ENCODE measurements at places on chromosomes 3 and 15.

GRCh38 chr3:69252631-69253030 is 130.2 kb upstream of the LMOD3 start:
- no peak for DNase-seq

GRCh38 chr3:131033480-131034080 is 6.9 kb downstream of the NEK11 start:
- DNase-seq: peak; percentile 42

DNA sequence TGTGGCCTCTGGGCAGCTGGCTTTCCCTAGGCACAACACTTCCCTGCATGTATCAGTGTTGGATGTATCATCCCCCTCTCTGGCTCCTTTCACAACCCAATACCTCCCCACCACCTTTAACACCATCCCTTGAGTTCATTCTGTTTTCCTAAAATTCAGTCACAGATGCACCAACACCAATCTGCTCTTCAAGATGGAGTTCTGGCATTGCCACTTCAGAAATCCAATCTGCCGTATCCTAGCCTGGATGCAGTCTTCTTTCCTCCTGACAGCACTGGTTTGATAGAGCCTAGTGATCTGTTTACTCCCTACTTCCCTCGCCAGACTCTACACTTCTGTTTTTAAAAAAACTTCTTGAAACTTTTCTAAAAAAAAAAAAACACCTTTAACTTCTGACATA is 21.7 kb downstream of the PXYLP1 start:
- DNase-seq: no peak

- DNase-seq: no peak
Measured at GRCh38 chr15:67587331-67587730, 44.8 kb downstream of the MAP2K5 start.

DNA sequence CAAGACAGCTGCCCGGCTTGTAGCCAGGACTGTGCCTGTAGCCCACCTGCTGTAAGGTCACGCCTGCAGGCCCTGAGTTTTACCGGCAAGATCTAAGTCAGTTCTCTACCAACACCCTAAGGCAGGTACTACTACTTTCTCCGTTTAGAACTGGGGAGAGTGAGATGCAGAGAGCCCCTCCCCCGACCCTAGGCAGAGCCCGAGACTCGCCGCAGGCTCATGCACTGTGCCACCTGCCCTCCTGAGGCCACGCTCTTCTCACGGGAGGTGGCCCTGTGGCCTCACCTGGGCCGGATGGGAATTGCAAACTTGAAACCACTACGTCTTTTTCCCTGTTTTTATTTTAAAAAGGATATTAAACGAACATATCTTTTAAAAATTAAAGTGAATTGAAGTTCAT is 36.9 kb upstream of the PCSK6 start:
- no peak for DNase-seq

DNA sequence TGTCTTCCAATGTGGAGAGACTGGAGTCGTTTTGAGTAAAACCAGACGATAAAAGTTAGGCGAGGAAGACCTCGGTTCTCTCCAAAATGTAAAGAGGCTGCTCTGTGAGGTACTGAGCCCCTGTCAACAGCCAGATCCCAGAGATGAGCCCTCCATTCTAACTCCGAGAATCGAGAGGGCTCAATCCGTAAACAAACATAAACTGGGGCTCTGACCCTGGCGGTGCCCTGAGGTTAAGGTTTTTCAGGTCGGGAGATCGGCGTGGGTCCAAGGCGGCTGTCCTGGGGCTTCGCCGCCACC is 417 bp downstream of the TBCCD1 start:
- no peak for DNase-seq

- DNase-seq: no peak
Measured at GRCh38 chr3:144499001-144499930, 527.6 kb downstream of the DIPK2A start.

GRCh38 chr15:73991260-73991659 is 835 bp downstream of the STOML1 start:
- no peak for DNase-seq

GRCh38 chr3:135865553-135865952 is 100.0 kb upstream of the PPP2R3A start:
- DNase-seq: no peak

DNA sequence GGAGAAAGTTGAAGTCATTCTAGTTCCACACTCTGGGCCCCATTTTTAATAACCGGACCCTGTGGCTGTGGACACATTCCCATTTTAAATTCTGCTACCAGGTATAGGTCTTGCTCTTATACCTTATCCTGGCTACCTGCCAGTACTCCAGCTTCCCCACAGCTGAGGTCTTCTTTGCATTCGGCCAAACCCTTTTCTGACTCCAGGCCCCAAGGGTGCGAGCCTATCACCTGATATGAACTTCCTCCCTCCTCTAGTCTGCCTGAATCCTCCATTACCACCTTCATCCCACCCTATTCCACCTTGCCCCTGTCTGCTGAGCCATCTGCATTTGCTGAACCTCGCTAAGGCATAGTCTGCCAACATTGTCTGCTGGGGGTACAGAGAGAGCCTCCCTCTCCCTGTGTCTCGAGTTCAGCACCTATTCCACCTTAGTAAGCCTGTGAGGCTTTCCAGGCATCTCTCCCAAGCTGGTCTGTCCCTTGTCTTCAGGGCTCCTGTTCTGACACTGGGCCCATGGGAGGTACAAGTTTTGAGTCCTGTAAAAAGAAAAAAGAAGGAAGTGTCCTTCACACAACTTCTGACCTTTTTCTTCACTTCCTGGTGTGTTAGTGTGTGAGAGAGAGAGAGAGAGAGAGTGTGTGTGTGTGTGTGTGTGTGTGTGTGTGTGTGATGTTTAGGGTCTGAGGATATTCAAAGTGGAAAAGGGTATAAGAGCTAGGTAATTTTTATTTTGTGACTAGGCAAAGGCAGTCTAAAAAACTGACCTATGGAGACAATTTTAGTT is 27.0 kb downstream of the PDE8A start:
- no peak for DNase-seq

GRCh38 chr3:45682311-45682710 is 6.9 kb upstream of the SACM1L start:
- no peak for DNase-seq

GRCh38 chr3:13173186-13173585 is 100.0 kb upstream of the IQSEC1 start:
- no peak for DNase-seq

DNA sequence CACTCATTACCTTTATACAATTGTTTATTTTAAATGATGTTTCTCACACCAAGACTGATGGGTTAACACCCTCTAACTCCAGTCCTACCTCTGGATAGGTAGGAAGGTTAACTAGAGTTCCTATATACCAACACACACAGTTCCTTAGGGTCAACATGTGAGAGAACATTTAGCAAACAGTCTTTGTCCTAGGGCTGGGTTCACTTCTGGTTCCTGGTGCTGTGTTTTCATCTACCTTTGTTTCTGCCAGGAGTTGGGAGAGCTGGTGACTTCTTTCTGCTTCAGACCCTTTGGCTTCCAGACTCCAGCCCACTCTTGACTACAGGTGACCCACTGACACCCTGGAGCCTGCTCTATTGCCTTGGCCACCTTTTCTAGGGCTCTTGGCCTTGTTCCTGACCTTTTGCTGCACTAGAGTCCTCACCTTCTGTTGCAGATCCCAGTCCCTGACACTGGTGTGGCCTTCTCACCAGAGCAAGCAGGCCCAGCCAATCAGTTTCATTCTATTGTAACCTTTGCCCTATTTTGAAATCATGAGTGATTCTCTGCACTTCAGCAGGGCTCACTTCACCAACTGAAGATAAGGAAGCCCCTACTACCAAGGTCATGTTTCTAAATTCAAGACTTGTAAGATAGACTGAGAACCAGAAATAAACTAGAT is 50.0 kb upstream of the SECISBP2L start:
- no peak for DNase-seq

- no peak for DNase-seq
Measured at GRCh38 chr15:69134791-69135190, 25.6 kb upstream of the GLCE start.

DNA sequence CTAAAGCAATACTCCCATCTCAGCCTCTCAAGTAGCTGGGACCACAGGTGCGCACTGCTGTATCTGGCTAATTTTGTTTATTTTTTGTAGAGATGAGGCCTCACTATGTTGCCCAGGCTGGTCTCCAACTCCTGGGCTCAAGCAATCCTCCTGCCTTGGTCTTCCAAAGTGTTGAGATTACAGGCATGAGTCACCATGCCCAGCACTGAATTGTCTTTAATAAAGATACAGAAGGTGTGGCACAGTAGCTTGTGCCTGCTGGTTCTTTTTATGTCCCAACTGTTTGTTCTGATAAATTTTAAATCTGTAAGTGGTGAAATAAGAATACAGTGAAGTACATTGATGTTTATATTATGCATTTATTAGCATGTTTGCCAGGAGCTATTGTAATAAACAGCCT is 20.6 kb upstream of the TRAK1 start:
- no peak for DNase-seq

DNA sequence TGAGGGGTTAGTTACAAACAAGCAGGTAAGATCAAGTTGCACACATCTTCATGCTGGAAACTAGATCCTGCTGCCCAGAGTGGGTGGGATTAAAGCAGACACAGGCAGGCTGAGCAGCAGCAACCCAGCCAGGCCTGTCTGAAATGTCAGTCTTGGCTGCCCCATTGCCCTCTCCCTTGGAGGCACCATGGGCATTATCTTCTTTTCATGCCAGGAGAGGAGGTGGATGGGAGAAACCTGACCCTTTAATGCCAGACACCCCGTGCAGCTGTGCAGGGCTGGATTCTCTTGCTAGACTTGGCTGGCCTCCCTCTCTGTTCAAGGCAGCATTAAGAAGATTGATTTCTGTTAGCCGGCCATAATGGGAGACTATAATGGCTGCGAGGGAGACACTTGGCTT is 23.0 kb upstream of the EPHB1 start:
- DNase-seq: no peak

- no peak for DNase-seq
Measured at GRCh38 chr3:23669541-23670255, 136.1 kb upstream of the UBE2E1 start.

DNA sequence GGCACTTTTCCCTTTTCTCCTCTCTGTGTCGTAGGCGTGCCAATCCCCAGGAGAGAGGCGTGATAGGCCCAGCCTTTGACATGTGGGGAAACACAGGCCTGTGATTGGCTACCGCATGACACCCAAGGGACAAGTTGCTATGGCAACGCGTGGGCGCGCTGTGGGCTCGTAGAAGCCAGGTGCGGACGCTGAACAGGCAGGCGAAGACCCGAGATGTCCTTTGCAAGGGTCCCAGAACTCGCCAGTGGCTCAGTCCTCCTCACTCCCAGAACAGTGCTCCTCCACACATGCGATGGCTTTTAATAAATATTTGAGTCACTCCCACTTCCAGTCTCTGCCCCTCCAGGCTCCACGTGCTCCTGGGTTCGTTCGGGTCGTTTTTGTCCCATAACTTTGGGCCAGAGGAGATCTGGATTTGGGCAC is 4.2 kb downstream of the SLC51B start:
- DNase-seq: no peak

DNA sequence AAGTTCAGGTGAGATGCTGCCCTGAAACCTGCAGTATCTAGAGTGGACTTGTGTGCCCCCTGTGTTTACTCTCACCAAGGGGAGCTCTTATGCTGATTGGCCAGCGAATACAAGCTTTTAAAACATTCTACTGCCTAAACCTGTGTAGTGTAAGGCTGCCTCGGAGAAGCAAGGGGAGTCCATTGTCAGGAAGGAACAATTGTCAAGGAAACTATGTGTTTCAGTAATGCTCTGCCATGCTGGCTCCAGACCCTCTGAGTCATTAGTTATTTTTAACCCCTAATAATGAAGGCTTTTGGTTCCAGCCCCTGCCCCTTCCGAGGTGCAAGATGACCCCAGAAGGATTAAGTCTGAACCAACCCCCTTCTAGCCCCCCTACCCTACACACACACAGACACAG is 66.1 kb upstream of the CHMP2B start:
- no peak for DNase-seq

DNA sequence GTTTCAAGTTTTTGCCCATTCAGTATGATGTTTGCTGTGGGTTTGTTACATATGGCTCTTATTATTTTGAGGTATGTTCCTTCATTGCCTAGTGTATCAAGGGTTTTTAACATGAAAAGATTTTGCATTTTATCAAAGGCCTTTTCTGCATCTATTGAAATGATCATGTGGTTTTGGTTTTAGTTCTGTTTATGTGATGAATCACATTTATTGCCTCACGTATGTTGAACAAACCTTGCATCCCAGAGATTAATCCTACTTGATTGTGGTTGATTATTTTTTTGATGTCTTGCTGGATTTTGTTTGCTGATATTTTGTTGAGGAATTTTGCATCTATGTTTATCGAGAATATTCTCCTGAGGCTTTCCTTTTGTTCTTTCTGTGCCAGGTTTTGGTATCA is 39.4 kb downstream of the TMCO5A start:
- DNase-seq: no peak

GRCh38 chr3:73192036-73192738 is 130.7 kb downstream of the EBLN2 start:
- no peak for DNase-seq

GRCh38 chr3:189908646-189909045 is 212.1 kb downstream of the P3H2 start:
- no peak for DNase-seq

DNA sequence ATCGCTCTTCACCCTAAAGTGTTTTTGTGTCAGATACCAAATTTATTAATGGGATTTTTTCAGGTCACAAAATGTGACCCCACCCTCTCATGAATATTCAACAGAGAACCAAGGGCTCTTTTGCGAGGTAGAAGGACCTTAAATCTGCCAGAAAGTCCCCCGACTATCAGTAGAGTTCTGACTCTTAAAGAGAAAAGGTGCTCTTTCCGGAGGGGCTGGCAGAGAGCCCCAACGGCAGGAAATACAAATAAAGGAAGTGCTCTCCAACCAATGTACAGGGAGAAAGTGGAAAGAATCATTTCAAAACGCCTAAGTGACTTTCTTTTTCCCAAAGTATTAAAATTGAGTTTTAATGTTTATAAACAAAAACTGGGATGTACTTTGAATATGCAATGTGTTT is 517.2 kb downstream of the FOXP1 start:
- DNase-seq: peak; percentile 49

GRCh38 chr3:108202834-108203233 is 19.4 kb downstream of the IFT57 start:
- DNase-seq: no peak

DNA sequence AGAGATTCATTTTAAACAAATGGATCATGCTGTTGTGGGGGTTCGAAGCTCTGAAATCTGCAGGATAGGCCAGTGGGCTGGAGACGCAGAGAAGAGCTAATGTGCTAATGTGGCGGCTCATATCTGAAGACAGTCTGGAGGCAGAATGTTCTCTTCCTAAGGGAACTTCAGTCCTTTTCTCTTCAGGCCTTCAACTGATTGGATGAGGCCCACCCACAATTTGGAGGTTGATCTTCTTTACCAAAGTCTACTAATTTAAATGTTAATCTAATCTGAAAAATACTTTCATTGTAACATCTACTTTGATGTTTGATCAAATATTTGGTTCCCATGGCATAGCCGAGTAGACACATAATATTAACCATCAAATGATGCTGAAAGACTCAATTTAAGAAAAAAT is 940.2 kb downstream of the ROBO1 start:
- no peak for DNase-seq

GRCh38 chr3:70556056-70556455 is 243.6 kb upstream of the MDFIC2 start:
- no peak for DNase-seq
